ENCODE measurements at places on chromosomes 13 and 19. TPM values are rescaled to one million over a fixed set of nuclear protein-coding genes. Genes with fewer than 3 reads are reported as not detected.

UGGT2 gene
- not detected for total RNA-seq

DNA sequence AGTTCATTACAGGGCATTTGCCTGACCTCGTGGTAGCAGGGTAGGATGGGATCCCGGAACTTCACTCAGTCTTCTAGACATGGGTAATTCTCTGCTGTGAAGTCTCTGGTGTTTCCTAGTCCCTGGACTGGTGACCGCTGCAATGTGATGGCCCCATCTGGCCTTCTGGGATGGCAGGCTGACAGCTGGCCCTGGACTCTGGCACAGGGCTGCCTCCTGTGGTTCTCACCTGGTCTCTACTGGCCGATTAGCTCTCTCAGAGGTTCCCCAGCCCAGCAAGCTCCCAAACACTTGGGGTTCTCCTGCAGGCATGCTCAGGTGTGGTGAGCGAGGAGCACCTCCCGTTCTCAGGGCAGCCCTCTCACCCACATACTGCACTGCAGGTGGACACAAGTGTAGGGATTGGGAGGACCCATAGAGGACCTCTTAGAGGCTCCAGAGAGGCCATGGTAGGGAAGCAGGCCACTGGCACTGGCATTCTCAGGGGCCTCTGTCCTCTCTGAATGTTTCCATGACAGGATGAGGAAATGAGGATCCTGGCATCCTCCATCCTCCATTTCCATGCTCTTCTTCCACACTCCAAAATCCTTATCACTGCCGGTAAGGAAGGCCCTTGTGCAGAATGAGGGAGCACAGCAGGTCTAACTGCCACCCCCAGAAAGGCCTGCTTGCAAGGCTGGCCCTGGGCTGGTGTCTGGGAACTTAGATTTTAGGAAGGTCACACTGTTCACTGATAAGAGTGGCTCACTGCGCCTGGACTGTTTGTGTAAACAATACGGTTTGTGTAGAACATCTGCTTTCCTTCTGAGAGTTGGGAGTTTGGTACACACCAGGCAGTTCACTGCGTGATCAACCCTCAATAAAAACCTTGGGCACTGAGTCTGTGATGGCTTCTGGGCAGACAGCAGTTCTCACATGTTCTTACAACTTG is 31.5 kb upstream of the FARP1 start:
- no peak for DNase-seq

DNA sequence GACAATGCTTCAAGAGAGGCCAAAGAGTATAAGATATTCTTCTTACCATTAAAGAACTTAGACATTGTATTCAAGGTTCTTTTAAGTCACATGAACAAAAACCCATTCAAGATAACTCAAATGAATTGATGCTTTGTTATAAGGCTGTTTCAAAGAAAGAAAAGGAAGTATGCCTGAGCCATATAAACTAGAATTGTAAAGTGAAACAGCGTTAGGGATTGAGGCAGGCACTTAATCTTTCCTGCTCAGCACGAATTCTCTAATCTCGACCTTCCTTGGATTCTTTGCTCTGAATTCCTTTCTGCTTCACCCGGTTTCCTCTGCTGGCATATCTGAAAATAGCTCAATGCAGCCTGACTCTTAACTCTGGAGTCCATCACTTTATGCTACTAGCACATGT is 595.4 kb downstream of the DIAPH3 start:
- no peak for DNase-seq

DNA sequence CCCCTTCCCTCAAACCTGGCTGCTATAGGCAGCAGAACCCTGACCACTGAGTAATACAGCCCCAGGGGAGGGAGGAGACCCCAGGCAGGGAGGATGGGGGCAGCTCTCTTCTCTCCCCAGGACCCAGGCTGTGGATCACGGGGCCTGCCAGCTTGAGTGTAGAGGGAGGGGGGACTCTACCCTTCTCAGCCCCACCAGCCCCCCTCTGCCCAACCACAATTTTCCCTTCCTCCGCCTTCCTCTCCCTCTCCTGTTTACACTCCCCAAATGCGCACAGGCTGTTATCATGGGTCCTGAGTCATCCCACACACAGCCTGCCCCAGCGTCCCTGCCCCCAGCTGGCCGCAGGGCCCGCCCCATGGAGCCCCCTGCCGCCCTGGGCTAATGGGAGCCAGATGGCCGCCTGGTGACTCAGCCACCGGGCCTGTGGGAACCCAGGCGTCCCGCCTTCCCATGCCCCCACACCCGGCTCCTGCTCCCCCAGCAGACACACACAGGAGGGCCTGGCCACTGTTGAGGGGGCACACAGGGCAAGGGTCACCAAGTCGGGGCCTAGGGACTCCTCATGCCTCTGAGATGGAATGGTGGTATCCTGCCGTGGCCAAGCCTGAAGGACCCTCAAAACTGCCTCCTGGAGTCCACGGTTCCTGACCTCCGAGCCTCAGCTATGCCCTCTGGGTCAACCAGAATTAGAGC is 13.6 kb downstream of the CCDC97 start:
- DNase-seq, result no peak

OR7A5 gene
- total RNA-seq, result not detected

Measured in activated T-helper 1 cell treated with anti-CD3 and anti-CD28 coated beads, Interleukin-12 subunit alpha, Interleukin-12 subunit beta, Interleukin-2, Interleukin-4 antibody, amounts not matched to agents 30 ng/mL and 10 ng/mL and 1 ng/mL, durations not matched to agents 14 hours and 24 hours and 36 hours (primary cell).